ENCODE measurements at places on chromosomes 1 and 21.

- DNase-seq, result no peak
These were observed 12.6 kb upstream of the MRPS14 start for GRCh38 chr1:175035865-175036264.

DNA sequence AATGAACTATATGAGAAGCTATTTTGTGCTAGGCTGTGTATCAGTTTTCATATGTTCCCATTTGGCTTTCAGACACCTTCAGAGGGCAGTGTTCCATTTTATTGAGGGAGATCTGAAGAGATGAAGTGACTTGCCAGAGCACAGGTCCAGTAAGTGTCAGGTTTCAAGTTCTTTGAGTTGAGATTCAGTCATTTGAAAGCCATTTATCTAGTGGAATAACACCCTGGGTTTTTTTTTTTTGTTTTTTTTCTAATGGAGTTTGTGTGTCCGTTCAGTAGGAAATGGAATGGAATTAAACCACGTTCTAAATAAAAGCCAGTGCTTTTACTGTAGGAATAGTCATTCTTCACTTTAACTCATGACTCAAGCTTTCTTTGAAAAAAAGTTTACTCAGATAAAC lies 652.9 kb upstream of the USP24 start:
- DNase-seq, result no peak

GRCh38 chr1:89687254-89687653 lies 54.3 kb downstream of the LRRC8C start:
- DNase-seq, result no peak

- no peak for DNase-seq
These were observed 18.1 kb downstream of the ALDH9A1 start for GRCh38 chr1:165680303-165680702.

DNA sequence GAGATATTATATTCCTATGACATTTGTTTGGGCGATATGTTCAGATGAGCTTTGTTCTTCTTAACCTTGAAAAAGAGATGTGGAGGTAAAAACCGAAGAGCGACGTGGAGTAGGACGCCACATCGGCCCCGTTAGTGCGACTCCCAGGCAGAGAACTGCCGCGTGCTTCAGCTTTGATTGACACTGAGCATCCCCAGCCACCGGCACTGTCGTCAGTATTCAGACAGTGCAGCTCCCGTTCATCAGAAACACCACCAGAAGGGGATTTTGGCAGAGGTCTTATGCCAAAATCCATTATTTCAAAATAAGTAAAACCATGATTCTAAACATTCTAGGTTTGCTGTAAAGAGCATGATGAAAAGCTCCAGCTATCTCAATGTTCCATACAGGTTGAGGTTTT lies 66.5 kb downstream of the AGPAT3 start:
- DNase-seq, result no peak

- no peak for DNase-seq
These were observed 1.4 kb downstream of the CSRP1 start for GRCh38 chr1:201505503-201505890.

DNA sequence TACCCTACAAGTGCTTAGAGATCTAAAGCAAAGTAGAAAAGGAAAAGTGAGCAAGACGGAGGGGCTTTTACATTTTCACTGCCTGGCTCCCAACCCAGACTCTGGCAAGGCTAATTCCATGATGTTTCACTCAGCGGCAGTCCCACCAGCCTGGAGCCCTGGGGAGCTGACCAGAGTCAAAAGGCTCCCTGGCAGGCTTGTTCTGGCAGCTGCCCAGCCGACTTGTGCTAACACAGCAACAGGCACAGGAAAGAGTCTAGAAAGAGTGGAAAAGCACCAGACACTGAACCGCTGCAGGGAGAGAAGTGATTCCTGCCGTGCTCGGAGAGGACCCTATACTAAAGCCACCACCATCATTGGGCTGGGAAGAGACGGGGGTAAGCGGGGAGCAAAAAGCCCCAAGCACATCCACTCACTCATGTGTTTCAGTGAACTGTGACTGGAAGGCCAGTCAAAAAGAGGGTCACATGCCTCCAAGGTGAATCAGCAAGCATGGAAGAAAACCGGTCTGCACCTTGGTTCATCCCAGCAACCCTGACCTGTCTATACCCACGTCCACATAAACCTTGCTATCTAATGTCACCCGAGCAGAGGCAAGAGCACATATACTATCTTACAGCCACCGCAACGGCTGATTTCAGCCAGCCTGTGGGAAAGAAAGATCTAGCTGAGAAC lies 8.0 kb downstream of the SMIM12 start:
- DNase-seq, result no peak

GRCh38 chr1:99956755-99957154 lies 13.0 kb upstream of the SLC35A3 start:
- DNase-seq, result no peak

GRCh38 chr1:55626326-55626725 lies 411.2 kb upstream of the USP24 start:
- DNase-seq, result no peak

GRCh38 chr1:106747791-106748190 lies 308.7 kb upstream of the PRMT6 start:
- no peak for DNase-seq

DNA sequence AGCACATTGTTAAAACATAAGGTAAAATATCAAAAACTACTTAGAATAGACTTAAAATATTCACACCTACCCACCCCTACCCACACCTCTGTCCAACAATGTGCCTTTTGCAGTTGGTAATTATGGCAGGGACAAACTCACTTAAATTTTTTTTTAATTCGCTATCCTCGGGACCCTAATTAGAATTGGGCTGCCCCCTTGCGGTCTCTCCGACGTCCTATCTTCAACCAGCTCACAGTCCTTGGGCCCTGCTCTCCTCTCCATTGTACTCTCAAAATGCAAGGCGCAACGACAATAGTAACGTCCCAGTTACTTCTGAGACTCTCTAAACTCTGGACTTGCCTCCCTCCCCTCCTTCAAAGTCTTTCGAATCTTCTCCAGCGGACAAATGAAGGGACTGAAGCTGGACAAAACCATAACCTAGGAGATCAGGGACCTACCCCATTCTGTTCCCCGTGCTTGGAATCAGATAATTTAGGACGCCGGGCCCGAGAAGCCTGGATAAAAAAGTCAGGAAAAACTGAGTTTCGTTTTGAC lies 1.1 kb upstream of the CIART start:
- peak; percentile 65 for DNase-seq

DNA sequence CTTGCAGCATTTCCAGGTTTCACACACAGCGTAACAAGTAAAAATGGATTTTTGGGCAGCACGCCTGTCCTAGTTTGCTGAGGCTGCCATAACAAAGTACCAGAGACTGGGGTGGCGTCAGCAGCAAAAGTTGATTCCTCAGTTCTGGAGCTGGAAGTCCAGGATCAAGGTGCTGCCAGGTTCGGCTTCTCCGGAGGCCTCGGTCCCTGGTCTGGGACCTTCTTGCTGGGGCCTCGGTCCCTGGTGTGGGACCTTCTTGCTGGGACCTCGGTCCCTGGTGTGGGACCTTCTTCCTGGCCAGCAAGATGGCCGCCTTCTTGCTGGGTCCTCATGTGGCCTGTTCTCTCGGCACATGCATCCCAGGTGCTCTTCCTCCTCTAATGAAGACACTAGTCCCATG lies 104.0 kb downstream of the PDE9A start:
- DNase-seq, result no peak

- no peak for DNase-seq
These were observed 45.4 kb downstream of the C1orf185 start for GRCh38 chr1:51147394-51147793.

DNA sequence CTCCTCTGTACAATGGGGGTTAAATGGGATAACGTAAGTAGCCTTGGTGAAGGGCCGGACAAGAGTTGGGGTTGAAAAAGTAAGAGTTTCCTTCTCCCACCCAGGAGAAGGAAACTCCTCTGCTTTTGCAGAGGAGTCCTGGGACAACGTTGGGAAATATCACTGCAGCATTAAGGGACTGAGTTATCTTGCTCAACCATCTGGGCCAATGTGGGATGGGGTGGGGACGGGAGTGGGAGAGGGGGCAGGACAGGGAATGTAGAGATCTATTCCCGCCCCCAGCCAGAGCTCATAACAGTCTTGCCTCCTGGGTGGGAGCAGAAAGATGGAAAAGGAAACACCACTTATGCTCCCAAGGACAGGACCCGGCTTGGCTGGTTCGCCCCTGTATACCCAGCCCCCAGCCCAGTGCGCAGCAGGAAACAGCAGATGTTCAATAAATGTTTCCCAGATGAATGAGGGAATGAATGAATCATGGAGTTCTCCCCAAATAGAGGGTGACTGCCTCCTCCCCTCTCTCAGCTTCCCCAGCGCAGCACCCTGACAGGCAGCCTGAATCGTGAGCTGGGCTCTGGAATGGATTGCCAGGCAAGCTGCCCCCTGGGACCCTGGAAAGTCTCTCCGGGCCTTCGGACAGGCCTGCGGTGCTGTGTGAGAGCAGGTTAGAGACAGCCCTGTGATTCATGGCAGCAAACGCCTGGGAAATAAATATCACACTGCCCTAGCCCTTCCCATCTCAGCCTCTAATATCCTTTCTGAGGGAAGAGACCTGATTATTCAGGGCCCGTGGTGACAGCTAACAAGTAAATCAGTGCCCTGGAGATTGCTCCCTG lies 24.8 kb downstream of the FBXO2 start:
- DNase-seq, result no peak

DNA sequence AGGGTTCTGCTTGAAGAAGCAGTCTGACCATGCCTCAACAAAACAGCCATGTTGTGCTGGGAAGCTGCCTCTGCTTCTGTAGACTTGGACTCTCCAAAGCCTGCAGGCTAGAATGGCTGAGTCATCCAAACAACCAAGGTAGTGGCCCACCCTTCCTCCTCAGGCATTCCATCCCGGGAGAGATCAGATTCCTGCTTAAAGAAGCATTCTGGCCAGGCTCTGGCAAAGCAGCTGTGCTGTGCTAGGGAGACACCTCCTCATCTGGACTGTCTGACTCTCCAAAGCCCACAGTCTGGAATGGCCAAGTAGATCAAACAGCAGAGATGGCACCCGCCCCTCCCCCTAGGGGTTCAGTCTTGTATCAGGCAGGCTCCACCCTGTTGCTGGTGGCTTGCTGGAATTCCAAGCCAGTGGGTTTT lies 38.3 kb upstream of the F3 start:
- no peak for DNase-seq

DNA sequence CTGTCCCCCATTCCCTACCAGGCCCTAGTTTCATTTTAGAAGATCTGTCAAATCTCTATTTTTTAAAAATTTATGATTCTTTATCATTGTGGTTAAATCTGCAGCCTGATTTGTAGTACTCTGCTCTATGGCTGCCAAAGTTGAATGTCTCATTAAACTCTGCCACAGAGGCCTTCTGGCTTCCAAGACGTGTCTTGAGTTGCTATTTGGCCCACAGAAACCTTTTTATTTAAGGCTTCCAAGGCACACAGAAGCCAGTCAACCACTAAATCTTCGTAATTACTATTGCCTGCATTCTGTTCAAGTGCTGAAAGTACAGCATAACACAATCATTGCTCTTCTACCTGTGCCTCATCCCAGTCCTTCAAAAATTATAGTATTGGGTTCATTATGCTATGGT lies 971.0 kb downstream of the NCAM2 start:
- DNase-seq, result no peak

- no peak for DNase-seq
These were observed 1.3 kb downstream of the SMG5 start for GRCh38 chr1:156281281-156281680.

GRCh38 chr1:110696818-110697217 lies 22.1 kb upstream of the KCNA3 start:
- no peak for DNase-seq

- peak; percentile 55 for DNase-seq
These were observed 19.7 kb downstream of the RCC2 start for GRCh38 chr1:17419626-17420328.

DNA sequence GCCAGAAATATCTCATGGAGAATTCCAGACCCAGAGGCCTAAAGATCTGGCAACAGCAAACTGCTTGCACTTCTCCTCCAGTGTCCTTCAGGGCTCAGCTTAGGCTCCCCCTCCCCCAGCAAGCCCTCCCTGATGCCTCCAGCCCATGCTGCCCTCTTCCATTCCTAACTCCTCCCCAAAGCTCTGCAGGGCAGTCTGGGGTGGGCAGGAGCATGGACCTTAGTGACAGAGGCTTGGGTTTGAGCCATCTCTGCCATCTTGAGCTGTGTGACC lies 436.8 kb downstream of the PTPRU start:
- DNase-seq, result no peak

GRCh38 chr1:159140474-159140873 lies 30.9 kb upstream of the CADM3 start:
- DNase-seq, result no peak

DNA sequence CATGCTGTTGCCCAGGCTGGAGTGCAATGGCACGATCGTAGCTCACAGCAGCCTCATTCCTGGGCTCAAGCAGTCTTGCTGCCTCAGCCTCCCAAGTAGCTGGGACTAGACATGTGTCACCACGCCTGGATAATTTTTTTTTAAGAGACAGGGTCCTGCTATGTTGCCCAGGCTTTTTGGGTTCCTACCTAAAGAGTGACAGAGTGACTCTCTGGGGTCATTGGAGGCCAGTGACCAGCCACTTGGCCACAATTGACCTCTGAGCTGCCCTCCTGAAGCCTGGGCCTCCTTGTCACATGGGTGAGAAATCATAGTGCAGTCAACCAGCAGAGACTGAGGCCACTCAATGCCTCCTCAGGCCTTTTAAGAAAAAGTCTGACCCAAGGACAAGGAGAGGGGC lies 5.7 kb downstream of the DIO1 start:
- no peak for DNase-seq

DNA sequence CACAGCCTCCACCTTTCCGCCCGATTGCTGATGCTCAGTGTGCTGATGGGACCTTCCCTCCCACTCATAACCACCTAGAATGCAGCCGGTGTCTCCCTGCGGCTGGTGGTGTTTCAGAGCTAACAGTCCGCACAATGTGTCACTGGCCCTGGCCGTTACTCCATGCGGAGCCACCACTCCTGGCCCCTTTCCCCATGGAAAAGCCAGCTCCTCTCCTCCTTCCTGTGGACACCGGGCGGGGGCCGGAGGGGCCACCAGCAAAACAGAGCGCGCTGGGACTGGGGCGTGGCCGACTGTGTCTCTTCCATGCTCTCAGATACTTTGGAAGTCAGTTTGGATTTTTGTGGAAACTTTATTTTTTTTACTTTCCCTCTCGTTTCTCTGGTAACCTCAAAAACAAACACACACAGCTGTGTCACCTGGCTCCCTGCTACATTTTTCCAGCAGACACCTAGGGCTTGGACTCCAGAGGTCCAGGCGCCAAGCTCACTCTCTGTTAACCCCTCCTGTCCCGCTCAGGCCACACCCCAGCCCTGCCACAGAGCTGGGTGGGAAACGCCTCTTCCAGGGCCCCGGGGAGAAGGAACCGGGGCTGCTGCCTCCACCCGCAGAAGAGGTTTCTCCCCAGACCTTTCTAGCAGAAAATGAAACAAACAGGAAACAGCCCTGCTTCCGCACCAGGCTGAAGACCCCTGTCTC lies 32.5 kb upstream of the COL6A2 start:
- no peak for DNase-seq

- DNase-seq, result no peak
These were observed 294.4 kb downstream of the PLPP3 start for GRCh38 chr1:56284928-56285327.

DNA sequence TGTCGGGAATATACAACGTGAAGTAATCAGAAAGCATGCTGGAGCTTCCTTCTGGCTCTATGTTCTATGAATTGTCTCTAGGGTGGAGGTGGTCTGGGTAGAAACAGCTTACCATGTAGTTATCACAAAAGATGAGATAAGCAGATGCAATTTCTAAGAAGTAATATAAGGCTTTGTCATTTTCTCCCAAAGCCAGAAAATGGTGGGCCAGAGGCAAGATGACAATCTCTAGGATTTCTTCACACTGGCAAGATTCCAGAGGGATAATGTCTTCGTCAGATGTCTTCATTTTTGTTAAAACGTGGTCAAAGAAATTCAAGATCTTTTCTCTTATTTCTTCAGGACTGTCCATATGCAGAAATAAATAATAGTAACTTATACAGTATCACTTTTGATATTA lies 77.7 kb downstream of the ADCY10 start:
- DNase-seq, result no peak
